ENCODE measurements at places on chromosomes 2 and 18.
A peak's percentile ranks its signal among the peaks of the same experiment; 100 is the strongest.

- DNase-seq, result no peak
Measured at GRCh38 chr2:237590272-237591140, at the start of gene RAB17. TSS of gene RAB17 (minus strand) at chr2:237590734. CDS start at chr2:237586154, 4,580 bp downstream.

DNA sequence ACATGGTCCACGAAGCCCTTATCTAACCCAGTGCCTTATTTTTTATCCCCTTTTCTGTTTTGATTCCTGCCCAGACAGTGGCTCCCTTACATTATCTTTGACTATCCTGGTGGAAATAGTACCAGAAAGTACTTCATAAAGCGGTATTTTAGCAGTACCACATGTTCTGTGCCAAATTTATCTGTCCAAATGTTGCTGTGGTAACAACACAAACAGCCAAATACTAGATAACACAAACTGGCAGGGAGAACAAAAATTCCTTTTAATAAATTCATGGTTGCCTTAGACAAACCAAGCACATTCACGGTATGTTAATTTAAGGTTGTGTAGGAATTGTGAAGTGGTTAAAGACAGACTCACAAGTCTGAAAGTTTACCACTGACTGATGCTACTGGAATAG, 187.9 kb upstream of the LHCGR start:
- DNase-seq, result no peak

DNA sequence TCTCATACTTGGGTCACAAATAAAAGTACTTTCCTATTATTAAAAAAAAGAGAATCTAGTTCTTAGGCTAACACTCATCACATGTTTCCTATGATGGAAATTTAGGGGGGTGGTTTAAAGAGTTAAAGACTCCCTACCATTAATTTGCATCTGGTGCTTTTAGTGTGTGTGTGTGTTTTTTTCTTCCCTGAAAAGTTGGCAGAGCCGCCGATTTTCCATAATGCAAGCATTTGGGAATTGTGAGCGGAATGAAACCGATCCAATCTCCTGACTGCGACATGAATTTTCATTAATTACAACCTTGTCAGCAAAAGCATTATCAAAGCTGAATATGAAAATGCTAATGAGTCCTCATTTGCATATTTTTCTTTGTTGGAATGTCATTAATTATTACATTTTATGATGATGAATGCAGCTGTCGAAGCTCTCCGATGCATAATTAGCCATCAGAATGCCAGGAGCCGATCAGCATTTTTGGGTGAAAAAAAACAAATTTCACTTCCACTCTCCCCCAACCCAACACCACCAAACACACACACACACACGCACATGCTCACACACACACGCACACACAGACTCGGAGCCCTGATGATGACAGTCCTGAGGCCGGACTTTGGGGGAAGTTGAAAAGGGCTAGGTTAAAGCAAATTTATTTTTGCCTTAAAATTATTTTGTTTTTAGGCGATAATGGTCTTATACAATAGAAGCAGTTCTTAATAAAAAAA, 165.4 kb downstream of the TCF4 start:
- DNase-seq, result peak; percentile 77

- DNase-seq, result no peak
Measured at GRCh38 chr2:237293978-237294377, 120.0 kb downstream of the COL6A3 start.

GRCh38 chr2:161836664-161837063, 212.4 kb downstream of the SLC4A10 start:
- no peak for DNase-seq

- peak; percentile 73 for DNase-seq
Measured at GRCh38 chr18:44699572-44700261, 19.0 kb downstream of the SETBP1 start.

DNA sequence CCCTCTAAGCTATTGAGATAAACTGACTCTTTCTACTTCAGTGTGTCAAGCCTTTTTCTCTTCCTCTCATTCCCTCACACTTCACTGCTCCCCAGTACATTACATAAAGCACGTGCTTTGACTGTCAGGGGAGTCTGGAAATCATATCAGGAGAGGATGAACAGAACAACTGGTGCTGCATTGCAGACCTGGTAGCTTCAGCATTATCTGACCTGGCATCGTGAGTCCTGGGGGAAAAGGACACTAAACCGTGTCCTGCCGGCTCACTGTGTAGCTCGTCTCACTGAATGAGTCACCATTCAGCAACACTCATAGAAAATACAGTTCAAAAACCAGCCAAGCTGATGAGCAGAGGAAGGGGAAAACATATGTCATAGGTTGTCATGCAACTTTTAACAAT, 108.5 kb upstream of the UNC80 start:
- no peak for DNase-seq

Measured in right cardiac atrium (tissue), 5 donors.